Retina (tissue), 1 donor: ENCODE measurements at places on chromosomes 4 and X.
A peak's percentile ranks its signal among the peaks of the same experiment; 100 is the strongest.

- peak; percentile 73 for DNase-seq
Measured at GRCh38 chrX:150365990-150366911, 3.1 kb downstream of the MAMLD1 start.

- no peak for DNase-seq
Measured at GRCh38 chrX:112774651-112775293, 65.9 kb downstream of the AMOT start.

- DNase-seq, result no peak
Measured at GRCh38 chr4:140061659-140062289, 92.2 kb downstream of the MAML3 start.

DNA sequence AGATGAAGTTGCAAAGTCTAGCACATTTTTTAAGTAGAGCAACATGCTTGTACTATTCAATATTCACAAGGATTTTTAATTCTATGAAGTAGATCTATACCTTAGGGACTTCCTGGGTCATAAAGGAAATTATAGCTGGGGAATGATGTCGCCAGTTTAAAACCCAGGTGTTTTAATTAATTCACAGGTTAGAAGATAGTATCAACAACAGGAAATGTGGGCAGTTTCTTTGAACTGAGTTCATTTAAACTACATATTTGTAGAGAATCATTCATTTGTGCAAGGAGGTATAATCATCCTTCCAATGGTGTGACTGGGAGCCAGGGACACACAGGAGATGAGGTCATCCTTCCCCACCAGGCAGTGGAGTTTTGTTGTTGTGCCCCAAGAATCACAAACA is 181.3 kb upstream of the KLF3 start:
- no peak for DNase-seq

GRCh38 chr4:121535351-121535750 is 154.5 kb upstream of the QRFPR start:
- no peak for DNase-seq

DNA sequence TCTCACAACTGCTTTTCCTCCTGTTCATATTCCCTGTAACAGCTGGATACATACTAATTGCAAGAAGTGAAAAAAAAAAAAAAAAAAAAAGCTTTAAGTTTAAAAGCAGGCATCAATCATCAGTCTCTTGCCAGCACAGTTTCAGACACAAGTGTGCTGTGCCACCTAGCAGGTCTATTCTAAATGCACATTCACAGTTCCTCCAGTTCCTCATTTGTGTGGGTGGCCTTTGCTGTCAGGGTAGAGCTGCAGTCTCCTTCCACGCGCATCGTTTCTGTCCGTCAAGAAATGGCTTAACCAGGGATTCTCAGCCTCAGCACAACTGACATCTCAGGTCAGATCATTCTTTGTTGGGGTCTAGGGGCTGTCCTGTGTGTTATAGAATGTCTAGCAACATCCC is 61.6 kb downstream of the SCML1 start:
- DNase-seq, result no peak

DNA sequence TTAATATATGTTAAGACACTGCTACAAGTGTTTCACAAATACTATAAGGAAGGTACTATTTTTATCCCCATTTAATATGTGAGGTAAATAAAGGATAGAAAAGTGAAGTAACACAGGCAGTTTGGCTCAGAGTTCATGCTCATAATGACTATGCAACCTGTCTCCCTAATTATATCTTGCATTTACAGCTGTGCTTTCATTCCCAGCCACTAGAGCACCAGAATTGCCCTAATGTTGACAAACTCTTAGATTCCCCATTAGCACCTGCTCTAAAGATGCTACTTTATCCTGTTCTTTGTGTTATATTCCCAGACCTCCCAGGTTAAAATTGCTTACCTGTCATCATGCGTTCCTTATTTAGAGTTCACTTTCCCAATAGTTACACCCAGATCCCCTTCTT is 833.6 kb downstream of the CCSER1 start:
- DNase-seq, result no peak

DNA sequence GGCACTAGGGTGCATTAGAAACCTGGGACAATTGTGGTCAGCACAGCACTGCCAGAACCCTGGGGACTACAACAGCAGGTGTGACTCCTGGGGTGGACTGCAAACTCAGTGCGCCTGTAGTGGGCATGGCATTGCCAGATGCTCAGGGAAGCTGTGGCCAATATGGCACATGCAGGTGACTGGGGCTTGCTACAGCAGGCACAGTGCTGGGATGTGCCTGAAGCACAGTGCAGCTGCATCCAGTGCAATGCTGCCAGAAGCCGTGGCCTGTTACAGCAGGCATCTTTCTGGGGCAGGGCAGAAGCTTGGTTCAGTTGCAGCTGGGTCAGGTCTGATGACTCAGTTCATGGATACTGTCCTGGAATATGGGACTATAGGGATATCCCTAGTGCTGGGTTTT is 445.8 kb downstream of the CCSER1 start:
- no peak for DNase-seq

GRCh38 chr4:16914208-16914607 is 15.8 kb upstream of the LDB2 start:
- no peak for DNase-seq

- DNase-seq, result no peak
Measured at GRCh38 chr4:38902695-38903094, 35.1 kb downstream of the FAM114A1 start.

DNA sequence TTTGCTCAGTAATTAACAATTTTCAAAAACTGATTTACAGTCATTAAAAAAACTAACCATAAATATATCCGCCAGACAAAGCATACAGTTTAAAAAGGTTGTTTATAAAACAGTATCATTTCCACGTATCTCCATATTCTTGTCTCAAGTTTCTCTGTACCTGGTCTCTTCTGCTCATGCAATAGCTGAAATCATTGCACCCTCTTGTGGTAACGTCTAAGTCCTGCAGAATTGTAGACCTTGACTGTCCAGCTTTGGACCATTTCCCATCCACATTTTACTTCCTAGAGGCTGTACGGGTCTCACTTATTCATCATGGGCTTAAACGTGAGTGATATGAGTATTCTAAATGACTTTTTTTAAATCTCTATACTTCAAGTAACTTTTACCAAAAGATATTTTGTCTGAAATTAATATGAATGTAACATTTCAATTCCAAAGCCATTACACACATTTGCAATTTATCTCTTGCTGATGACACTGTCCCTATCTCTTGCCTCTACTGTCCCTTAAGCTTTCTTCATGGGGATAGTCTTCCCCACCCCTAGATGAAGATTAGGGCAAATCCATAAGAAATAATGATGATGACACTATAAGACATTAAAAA is 118.5 kb downstream of the BTC start:
- DNase-seq, result no peak

- DNase-seq, result no peak
Measured at GRCh38 chrX:69066966-69067525, 98.2 kb downstream of the PJA1 start.

GRCh38 chr4:139670775-139671174 is 5.2 kb downstream of the MGST2 start:
- DNase-seq, result no peak

- no peak for DNase-seq
Measured at GRCh38 chr4:172867835-172868234, 300.8 kb upstream of the GALNT7 start.

- no peak for DNase-seq
Measured at GRCh38 chr4:1945912-1946311, 62.9 kb downstream of the NELFA start.

- no peak for DNase-seq
Measured at GRCh38 chr4:4333265-4333706, 43.2 kb downstream of the ZBTB49 start.

GRCh38 chrX:151702741-151703340 is 7.6 kb downstream of the PRRG3 start:
- DNase-seq, result no peak

- no peak for DNase-seq
Measured at GRCh38 chrX:22037225-22037624, 5.1 kb downstream of the PHEX start.

DNA sequence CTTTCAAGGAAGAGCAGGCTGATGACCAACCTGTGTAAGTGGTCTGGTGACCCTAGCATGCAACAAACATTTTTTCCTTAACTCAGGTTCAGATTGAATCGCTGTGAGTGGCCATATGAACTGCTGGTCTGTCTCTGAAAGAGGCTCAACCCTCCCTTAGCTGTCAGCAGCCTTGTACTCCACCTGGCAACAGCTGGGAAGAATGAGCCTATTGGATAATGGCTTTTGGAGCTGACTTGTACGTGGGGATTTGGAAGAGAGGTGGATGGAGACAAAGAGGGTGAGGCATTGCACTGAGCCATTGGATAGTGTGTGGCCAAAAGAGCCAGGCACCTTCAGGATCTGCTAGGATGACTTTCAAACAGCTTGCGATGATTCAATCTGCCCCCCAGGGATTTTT is 35.7 kb upstream of the BMP15 start:
- no peak for DNase-seq

DNA sequence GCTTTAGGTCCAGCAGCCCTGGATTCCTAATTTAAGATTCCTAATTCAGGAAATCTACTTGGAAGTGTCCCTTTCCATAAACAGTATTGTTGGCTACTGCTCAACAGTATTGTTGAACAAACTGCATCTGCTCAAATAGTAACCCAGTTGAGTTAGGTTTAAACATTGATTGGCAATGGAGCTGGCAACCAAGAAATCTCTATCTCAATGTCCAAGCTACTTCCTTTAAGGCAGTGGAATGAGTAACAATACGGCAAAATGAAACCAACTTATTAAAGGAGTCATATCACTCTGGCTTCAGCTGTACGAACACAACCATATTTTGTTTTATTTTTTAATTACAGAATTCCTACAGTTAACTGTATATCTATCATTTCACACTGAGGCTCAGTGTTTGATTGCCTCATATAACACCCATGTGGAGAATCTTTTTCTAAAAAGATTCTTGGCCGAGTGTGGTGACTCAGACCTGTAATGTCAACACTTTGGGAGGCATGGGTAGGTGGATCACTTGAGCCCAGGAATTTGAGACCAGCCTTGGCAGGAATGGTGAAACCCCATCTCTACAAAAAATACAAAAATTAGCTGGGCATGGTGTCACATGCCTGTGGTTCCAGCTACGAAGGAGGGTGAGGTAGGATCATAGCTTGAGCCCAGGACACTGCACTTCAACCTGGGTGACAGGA is 71.7 kb upstream of the IL13RA1 start:
- no peak for DNase-seq

- peak; percentile 91 for DNase-seq
Measured at GRCh38 chr4:76305971-76306881, at the start of gene STBD1. Gene STBD1, plus strand, starts transcription at chr4:76306733. Its CDS starts 37 bp downstream, at chr4:76306770.

DNA sequence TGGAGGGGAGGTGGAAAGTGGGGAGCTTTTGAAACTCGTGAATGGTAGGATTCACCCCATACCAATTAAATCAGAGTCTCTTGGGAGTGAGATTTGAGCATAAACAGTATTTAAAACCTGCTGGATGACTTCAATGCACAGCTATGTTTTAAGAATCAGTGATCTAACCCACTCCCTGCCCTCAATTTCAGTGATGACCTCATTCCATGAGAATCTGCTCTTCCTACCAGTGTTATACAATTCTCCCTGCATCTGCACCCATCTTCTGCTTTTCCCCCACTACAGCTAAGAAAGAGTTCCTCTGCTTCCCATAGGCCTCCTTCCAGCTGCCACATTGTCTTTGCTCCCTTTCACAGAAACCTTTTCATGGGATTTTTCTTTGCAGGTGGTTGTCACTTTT is 18.3 kb upstream of the H2AZ1 start:
- no peak for DNase-seq

- DNase-seq, result no peak
Measured at GRCh38 chr4:75180790-75181776, 248.2 kb downstream of the PARM1 start.

GRCh38 chr4:147160908-147161513 is 215.3 kb upstream of the TTC29 start:
- peak; percentile 56 for DNase-seq

DNA sequence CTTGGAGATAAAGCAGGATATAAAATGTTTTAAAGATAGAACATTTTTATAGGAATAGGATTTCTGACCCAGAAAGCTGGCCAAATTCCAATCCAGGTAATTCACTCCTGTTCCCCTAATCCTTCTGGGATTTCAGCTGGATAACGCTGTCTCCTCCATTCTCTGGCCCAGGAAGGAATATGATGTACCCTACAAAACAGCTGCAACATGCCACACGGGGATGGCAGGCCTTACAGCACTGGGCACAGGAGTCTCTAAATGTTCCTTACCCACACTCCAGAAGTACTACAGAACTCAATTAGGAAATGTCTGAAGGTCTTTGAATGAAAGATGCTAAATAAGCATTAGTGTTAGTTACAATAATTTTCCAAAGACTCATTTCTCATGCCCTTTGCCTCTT is 15.8 kb downstream of the CAMK2D start:
- no peak for DNase-seq

- DNase-seq, result no peak
Measured at GRCh38 chr4:74408639-74409038, 36.3 kb upstream of the AREG start.

DNA sequence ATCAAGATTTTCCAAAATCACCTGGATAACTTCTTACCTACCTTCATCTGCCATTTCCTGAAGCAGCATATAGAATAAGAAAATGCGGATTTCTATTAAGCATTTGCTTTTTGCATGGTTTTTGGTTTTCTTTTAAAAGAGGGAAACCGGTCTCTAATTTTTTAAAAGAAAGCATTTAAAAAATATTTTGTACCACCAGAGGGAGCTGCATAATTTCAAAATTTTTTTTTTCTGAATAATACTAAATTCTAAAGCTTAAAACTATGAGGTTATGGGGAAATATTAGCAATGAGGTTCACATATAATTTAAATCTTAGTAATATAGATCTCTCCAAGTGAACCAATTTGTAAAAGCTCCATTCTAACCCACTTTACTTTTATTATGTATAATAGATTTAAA is 137.7 kb upstream of the TENT5D start:
- no peak for DNase-seq

GRCh38 chrX:24259544-24260240 is 54.2 kb downstream of the SUPT20HL2 start:
- DNase-seq, result peak; percentile 2

DNA sequence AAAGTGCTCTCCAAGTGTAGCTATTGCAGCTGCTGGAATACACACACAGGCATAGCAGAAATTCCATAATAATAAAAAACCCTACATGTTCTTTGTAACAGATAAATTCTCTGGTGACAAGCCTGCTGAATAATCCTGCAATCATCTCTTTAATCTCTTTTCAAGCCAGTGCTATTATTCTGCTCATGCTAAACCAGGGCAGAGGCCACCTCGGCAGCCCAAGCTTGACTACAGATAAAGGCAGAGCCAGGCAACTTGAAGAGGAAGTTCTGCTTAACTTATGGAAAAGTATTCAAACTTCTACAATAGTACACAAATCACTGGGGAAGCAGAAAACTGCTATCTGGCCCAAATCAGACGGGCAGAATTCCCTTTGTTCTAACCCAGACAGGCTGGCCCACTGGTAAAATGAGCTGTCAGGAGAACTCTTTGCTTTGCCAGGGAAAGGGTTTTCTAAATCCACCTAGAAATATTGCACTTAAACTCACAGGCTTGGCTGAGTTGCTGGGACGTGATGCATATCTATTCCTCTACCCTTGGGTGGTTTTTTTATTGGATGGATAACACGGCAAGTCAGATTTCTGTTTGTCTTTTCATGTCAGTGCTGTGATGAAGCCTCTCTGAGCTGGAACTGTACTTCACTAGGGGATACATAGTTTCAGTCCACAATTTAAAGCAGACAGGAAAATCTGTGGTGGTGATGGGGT is 70.5 kb downstream of the GATB start:
- DNase-seq, result no peak
